ENCODE measurements at places on chromosomes 13 and 19.

GRCh38 chr13:51978796-51979556, 32.3 kb downstream of the ATP7B start:
- no peak for DNase-seq

DNA sequence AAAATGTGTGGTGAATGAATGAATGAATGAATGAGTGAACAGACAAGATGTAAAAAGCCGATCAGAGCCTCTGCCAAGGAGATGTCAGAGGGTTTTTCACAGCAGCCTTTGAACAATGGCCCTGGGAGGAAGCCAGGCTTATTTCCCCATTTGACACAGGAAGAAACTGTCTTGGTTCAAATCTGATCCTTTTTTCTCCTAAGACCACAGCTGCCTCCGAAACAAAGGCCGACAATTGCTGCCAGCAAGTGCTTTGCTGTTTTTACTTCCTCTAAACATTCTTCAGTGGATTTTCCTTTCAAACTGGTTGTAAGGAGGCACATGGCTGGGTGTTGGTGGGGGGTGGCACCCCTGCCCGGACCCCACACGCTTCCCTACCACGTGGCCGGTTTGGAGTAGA, 44.2 kb upstream of the HOMER3 start:
- no peak for DNase-seq

DNA sequence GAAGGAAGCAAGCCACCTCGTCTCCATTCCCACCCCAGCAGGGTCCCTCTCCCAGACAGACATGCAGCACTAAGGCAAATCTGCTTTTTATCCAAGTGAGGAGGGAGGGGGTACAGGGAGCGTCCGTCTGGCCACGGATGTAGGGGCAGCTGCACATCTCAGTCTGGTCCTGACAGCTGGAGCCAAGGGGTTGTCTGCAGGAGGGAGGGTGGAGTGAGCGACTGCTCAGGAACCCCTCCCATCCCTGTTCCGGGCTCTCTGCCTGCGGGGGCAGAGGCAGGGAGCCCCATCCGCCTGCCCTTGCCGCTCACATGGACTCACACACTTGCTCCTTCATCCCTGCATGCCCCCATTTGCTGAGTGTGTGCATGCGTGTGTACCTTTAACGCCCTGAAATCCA, 2.5 kb downstream of the TMEM190 start:
- no peak for DNase-seq

DNA sequence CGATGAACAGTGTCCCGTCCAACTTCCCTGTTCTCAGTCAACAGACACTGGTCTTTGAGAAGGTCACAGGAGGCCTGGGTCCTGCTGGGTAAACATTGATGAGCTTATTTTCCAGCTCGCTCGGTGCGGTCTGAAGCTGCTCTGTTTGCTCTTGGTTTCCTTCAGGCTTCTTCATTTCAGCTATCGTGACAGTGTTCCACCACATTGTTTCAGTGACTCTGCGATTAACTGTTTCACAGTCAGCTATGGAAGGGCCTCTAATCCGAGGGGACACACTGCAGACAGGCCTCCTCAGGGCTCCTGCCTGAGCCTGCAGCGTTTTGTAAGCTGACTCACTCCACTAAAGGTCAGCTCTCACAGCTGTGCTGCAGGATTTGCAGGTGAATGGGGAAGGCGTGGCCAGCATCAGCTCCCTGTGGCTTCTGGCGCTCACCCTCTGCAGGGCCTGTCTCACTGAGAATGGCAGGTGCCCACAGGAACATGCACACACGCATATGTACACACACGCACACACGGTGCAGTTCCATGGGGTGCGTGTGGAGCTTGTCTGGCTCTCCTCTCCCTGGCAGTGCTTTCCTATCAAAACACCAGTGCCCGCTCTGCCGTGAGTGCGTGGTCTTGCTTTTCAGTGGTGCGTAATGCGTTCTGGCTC, 62.9 kb upstream of the MCF2L start:
- no peak for DNase-seq

- no peak for DNase-seq
Measured at GRCh38 chr13:30900436-30900835, 5.6 kb upstream of the MEDAG start.

GRCh38 chr13:94966422-94966955, 254.1 kb upstream of the SOX21 start:
- no peak for DNase-seq

GRCh38 chr19:28633319-28634018, 579.5 kb downstream of the UQCRFS1 start:
- peak; percentile 46 for DNase-seq

DNA sequence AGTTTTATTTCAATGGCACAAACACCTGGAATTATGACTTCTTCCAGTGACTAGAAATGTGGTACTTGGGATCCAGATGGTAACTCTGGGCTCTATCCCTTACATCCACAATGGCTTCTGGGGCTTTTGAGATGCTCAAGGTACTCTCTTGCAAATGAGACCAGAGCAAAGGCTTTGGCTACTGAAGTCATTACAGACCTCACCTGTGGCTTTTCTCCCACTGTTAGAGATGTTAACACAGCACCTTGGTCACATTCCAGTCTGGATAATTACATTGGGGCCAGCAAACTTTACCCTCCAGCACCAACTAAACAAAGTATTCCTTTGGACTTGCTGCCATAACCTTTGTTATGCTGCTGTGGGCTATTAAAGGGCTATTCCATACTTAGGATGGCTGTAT, 6.1 kb downstream of the ENOX1 start:
- DNase-seq: no peak

DNA sequence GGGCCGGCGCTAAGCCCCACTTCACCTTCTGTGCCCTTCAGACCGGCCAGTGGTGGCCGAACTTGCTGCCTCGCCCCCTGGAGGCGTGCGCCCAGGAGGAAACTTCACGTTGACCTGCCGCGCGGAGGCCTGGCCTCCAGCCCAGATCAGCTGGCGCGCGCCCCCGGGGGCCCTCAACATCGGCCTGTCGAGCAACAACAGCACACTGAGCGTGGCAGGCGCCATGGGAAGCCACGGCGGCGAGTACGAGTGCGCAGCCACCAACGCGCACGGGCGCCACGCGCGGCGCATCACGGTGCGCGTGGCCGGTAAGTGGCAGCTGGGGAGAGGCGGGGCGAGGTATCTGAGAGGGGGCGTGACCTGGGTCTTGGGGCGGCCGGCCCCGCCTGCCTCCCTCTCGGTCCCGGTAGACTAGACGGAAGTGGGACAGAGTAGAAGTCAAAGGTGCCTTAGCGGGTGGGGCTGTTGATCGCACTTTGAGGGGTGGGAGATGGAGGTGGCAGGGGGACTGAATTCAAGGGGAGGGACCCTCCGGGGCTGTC, 5.6 kb downstream of the ICAM5 start:
- DNase-seq: peak; percentile 45

- no peak for DNase-seq
Measured at GRCh38 chr19:34707661-34708060, 26.4 kb upstream of the ZNF181 start.

DNA sequence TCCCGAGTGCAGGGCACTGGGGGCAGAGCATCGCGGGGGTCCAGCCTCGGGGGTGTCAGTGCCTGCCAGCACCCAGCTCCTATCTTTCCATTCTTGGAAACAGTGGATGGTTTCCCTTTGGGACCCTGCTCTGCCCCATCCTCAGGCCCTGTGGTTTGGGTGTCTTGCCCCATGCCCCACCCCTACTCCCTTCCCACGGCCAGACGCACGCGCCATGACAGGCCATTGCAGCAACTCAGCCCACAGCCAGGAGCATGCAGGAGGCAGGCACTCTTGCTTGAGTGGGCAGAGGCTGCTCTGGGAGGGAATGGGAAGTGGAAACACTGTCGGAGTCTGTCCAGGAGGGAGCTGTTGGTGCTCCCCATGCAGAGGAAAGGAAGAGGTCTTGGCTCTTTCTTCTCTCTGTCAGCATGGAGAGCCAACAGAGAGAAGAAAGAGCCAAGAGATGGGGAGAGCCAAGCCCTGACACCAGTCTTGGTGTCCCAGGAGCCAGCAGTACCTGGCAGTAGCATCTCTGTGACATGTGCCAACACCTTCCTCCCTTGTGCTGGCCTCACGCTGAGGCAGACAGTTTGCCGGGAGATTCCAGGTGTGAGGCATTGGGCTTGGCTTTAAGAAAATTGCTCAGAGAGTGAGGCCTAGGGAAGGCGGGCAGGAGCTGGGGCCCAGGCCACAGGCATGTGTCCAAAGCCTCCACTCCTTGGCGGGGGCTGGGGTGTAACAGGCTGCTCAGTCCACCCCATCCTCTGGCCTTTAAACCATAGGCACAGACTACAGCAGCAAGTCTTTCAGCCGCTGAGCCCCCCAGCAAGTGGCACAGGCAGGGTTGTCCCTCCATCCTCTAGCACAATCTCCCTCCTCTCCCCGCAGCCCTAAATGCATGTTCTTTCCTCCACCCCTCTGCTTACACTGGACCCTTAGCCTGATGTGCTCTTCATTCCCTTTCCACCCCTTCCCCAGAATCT, 86.7 kb upstream of the UQCRFS1 start:
- no peak for DNase-seq

- DNase-seq: no peak
Measured at GRCh38 chr19:48591021-48591420, 15.5 kb upstream of the SPACA4 start.

- no peak for DNase-seq
Measured at GRCh38 chr13:50068508-50068907, 53.3 kb downstream of the KCNRG start.

DNA sequence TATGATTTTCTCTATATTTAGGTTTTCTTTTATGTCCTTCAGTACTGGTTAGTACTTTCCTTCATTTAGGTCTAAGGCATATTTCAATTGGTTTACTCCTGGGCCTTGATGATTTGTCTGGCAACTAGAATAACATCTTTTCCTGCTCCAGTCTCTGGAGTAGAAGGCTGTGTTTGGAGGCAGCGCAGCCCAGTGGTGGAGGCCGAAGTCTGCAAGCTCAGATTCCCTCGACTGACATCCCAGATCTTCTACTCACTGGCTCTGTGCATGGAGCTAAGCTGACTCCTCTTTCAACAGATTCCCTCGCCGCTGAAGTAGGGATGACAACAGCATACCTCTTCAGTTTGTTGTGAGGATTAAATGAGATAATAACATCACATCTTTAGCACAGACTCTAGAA, 141.0 kb downstream of the RAP2A start:
- DNase-seq: peak; percentile 37

- no peak for DNase-seq
Measured at GRCh38 chr13:82747291-82747690, 1135.0 kb downstream of the SLITRK1 start.

- peak; percentile 18 for DNase-seq
Measured at GRCh38 chr19:42028304-42029216, 34.5 kb upstream of the ATP1A3 start.

GRCh38 chr13:113669755-113670341, 2.8 kb downstream of the GRK1 start:
- no peak for DNase-seq

DNA sequence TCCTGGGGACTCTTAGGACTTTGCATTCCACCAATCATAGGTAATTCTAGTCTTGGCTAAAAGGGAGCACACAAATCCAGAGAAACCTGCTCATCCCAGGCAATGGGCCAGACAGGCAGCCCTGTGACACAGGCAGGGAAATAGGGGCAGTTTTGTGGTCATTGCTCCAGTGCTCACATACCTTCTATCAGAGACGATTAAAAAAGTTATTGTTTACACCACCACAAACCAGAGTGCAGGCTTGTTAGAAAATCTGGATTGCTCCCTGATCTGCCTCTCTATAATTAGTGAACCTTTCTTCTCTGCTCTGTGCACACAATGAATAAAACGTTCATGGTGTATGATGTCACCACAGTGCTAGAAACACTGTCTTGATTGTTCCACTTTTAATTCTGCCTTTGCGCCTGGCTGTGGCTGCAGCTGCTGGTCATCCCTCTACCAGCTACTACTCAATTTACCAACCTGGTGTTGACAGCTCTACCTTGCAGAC, 121.6 kb upstream of the SPATA13 start:
- no peak for DNase-seq

DNA sequence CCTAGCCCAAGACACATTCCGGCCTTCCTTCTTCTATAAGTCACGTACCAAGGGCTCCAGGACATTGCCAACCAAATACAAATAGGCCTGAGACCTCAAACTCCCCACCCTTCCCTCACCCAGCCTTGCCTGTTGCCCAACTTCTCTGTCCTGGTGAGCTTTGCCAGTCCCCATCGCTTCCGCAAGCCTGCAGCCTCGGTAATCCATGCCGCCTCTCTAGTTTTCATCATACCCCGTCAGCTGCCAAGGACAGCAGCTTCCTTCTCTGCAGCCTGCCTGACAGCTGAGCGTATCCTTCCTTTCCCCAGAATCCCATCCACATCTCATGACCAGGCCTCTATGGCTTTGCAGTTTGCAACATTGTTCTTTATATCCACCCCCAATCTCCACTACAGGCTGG, 36.6 kb upstream of the POMP start:
- DNase-seq: no peak

GRCh38 chr13:111344471-111345191, 24.2 kb downstream of the TEX29 start:
- peak; percentile 8 for DNase-seq

GRCh38 chr19:3033595-3034405, 4.7 kb upstream of the TLE2 start:
- DNase-seq: no peak

GRCh38 chr19:20471431-20471830, 94.2 kb downstream of the ZNF737 start:
- DNase-seq: no peak

DNA sequence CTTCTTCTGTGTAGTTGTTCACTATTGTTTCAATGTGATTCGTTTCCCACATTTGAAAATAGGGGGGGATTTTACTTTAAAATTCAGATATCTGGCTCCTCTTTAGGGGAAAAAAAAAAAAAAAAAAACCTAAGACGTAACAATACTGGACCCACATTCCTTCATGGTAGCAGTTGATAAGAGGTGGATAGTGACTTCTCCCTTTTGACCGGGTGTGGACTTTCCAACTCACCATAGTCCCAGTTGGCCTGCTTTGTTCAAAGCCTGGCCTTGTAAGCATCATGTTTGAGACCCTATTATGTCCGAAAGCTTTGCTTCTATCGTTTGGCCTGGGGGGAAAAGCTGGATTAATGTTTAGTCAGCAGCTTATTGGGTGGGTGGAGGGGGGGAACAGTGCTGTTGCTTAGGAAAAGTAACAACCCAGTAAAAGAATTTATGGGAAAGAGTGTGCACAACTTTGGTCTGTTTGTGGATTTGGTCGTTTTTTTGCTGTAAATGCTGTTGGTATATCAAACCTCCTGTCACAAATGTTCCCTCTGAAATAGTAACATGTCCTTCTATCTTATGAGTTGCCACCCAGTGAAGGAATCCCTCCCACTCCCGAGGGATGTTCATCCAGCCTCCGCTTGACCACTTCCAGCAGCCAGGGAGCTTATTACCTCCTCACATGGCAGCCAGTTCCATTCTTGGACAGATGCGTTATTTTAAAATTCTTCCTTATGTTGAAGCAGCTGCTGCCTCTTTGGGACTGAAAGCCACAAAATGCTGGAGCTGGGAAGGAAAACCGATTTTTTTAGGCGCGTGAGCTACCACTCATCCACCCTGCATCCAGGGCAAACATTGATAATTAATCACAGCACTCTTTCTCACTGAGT, 10.4 kb downstream of the SAMD4B start:
- DNase-seq: no peak
